Nephron progenitor cell (in vitro differentiated cells): ENCODE measurements at places on chromosomes 7 and 10.

GRCh38 chr10:5595994-5596471 lies 70.4 kb downstream of the ASB13 start:
- no peak for DNase-seq

GRCh38 chr10:74969093-74969492 lies 142.4 kb upstream of the SAMD8 start:
- no peak for DNase-seq

- DNase-seq, result no peak
These were observed 89.3 kb upstream of the PRKCQ start for GRCh38 chr10:6669269-6669859.

GRCh38 chr7:132760244-132760623 lies 184.0 kb upstream of the PLXNA4 start:
- no peak for DNase-seq

DNA sequence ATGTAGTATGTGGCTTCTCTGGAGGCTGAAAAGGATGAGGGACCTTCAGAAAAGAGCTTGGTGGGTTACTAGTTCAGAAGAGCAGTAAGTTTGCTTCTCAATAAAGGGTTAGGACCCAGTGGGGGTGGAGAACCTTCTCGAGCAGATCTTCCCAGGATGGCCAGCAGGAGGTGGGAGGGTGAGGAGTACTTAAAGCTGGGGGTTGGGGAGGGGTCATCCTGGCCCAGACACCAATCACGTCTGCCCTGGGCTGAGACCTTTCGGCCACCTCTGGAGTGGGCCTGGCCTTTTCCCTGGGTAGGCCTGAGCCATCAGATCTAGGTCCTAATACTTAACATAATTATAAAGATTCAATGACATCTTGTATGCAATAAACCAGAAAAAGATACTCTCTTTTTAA lies 149.0 kb upstream of the TCF7L2 start:
- DNase-seq, result no peak

DNA sequence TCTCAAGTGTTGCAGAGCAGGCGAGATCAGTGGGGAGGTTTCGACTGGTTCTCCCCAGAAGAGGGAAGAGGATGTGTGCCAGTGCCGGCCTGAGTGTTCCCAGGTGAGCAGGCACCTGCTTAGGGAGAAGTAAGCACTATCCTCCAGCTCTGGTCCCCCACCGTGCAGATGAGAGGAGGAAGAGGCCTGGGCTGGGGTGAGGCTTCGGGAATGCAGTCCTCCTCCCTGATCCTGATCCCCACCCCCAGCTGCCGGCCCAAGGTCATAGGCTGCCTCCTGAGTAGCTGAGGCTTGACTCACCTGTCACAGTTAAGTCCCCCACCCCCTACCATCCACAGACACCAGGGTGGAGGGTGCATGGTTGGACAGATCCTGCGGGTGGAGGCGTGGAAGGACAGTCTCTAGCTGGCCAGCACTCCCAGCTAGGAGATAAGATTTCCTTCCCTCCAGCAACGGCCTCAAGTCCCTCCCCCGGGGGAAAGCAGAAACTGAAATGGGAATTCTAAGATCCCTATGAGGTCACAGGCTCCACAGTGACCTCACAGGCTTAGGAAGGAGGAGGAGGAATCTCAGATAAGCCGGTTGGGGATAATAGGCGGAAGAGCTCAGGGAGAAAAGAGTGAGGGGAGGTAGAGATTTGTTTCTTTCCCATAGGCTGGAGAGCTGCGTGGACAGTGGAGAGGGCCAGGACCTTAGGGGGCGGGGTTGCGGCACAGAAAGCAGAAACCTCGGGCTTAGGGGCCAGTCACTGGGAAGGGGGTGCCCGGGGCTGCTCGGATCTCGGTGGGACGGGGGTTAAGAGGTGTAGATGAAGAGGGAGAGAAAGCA lies 1.0 kb downstream of the LRCH4 start:
- peak; percentile 57 for DNase-seq

DNA sequence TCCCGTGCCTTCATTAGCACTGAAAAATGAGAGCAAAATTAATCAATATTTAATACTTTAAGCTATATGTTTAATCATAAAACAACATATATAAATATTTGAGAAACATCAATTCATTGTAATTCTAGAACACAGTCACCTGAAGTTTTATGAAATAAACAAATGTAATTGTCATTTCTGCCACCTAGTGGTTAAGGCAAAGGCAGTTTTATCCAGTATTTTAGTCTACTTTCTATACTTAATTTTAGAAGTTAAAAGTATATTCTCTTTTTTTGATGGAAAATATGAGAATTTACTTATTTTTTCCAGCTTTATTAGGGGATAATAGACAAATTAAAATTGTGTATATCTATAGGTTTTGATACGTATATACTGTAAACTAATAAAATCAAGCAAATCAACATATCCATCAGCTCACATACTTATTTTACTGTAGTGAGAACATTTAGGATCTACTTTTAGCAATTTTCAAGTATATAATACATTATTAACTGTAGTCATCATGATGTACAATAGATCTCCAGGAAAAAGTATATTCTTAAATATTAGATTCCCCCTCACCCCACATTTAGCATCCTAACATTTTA lies 16.9 kb downstream of the PCGF6 start:
- DNase-seq, result no peak

DNA sequence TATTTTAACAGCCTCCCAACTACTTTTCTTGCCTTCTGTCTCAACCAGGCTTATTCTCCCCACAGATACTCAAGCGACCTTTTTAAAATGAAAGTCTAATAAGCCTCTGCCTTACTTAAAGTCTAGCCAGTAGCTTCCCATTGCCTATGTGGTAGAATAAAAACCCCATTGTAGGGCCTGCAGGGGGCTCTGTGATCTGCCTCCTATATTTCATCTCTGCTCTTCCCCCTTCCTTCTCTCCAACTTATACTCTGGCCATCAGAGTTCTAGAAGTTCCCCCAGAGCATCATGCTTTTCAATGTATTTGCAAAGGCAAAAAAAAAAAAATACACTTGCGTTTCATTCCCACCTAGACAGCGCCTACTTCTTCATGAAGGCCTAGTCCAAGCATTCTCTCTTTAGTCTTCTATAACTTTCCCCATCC lies 167.7 kb upstream of the ADO start:
- no peak for DNase-seq

GRCh38 chr7:66421830-66422475 lies 206.7 kb upstream of the KCTD7 start:
- DNase-seq, result no peak
